Activated CD4-positive, CD25-positive, alpha-beta regulatory T cell (primary cell): ENCODE measurements at places on chromosomes 6 and 20.

GRCh38 chr6:160789263-160790027 is 87.4 kb downstream of the PLG start:
- no peak for DNase-seq

- no peak for DNase-seq
Observed at GRCh38 chr6:116438590-116439448, 22.4 kb upstream of the CALHM6 start.

DNA sequence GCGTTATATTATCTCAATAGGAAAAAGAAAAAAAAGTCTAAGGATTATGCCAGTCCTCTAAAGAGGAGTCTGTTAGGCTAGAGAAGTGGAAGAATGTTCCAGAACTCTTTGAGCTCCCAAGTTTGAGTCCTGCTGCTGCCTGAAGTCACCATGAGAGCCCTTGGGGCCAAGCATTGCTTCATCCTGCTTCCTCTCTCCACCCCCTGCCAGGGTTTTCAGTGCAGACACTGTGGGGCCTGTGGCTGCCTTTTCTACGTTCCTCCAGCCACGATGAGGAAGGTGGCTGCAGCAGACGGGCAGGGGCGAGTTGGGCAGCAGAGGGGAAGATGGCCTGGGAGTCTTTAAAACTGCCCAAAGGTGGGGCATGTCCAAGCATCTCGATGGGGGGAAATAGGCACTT is 214.4 kb upstream of the KCNG1 start:
- no peak for DNase-seq

DNA sequence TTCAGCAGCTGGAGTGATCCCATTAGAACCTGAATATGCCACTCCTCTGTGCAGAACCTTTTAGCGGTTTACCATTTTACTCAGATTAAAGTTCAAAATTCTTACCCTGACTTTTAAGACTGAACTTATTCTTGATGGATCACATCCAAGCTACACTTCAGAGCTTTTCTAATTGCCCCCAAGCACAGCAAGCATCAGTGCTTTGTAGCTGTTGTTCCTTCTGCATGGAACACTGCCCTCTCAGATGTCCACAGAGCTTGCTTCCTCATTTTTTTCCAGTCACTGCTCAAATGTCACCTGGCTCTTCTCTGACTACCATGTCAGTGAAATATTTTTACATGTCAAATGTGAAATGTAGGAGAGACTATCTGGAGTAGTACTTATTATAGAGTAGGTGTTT is 1.6 kb upstream of the SLC35B3 start:
- DNase-seq = no peak

- no peak for DNase-seq
Observed at GRCh38 chr20:62968378-62969178, 16.1 kb downstream of the SLC17A9 start.

GRCh38 chr6:35452183-35453090 is at the start of gene FANCE:
Gene FANCE (plus strand): TSS chr6:35452338. CDS start chr6:35452546, 208 bp downstream.
- peak; percentile 90 for DNase-seq

DNA sequence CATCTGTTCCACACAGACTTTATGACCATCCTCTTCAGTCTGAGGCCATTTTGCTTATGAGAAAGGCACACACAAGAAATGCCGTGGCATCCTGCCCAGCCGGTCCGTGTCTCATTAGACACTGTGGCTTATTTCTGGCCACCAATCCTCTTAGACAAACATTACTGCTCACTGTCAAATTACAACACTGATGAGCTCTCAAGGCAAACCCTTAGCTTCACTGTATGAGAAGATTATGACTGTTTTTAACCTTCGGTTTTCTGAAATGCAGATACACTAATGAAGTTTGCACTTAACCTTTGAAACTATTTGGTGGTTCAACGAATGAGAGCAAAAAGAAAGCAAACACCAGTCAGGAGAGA is 50.5 kb upstream of the DST start:
- no peak for DNase-seq

DNA sequence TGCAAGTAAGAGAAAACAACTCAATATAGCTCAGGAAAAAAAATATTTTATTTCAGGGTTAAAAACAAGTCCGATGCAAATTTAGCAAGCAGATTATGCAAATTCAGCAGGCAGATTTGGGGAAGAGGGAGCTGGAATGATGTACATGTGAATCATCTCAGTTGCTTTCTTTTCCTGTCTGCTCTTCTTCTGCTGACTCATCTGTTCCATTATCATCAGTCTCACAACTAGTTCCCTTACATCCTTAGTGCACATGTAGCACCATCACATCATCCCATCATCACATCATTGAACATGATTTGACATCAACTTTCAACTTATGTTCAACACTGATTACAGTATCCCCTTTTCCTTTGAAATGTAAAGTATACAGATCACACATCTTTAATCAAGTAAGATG is 11.5 kb upstream of the DEFB113 start:
- no peak for DNase-seq

DNA sequence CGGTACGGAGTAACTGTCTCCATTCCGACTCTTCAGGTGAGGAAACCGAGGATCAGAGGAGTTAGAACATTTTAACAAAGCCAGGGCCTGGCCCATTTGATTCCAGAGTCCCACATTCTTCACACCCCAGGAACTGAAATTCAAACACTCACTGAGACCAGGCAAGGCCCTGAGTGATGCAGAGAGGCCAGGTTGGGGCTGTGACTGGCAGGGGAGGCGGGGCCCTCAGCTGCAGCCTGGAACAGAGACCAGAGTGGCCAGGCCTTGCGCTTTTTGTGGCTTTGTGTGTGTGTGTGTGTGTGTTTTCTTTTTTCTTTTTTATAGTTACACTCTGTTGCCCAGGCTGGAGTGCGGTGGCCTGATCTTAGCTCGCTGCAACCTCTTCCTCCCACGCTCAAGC is 57.2 kb downstream of the BCAS4 start:
- no peak for DNase-seq

DNA sequence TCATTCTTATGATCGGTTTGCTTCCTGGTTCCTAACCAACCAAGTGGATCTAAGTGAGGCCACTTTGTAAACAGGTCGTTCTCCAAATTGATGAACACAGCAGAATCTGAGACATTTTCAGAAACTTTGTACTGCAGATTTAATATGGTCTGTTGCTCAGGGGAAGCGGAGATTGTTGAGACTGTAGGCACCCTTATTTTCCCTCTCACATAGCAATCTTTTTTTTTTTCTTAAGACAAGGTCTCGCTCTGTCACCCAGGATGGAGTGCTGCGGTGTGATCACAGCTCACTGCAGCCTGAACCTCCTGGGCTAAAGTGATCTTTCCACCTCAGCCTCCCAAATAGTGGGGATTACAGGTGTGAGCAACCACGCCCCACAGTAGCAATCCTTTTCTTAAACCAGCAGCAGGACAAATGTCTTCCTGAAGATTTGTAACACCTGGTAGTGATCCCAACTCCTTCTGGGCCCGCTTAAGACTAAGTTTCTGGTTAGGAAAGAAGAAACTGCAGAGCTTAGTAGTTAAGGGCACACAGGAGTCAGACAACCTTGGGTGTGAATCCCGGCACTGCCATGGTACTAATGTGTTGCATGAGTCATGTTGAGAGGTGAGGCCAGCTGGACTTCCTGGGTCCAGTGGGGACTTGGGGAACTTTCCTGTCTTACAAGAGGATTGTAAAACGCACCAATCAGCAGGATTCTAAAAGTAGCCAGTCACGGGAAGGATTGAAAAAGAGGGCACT is 48.4 kb upstream of the EZR start:
- DNase-seq = no peak

GRCh38 chr6:13924146-13924948 is 405 bp upstream of the RNF182 start:
- no peak for DNase-seq

DNA sequence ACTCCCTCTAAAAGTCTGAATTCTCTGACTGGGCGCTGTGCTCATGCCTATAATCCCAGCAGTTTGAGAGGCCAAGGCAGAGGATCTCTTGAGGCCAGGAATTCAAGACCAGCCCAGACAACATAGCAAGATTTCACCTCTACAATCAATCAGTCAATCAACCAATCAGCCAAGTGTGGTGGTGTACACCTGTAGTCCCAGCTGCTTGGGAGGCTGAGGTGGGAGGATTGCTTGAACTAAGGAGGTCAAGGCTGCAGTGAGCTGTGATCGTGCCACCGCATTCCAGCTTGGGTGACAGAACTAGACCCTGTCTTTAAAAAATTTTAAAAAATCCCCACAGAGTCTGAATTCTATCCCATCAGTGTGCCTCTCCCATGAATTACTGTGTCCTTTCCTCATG is 37.9 kb downstream of the KIF3B start:
- DNase-seq = no peak

GRCh38 chr20:38747495-38748096 is 664 bp upstream of the ACTR5 start:
- no peak for DNase-seq

DNA sequence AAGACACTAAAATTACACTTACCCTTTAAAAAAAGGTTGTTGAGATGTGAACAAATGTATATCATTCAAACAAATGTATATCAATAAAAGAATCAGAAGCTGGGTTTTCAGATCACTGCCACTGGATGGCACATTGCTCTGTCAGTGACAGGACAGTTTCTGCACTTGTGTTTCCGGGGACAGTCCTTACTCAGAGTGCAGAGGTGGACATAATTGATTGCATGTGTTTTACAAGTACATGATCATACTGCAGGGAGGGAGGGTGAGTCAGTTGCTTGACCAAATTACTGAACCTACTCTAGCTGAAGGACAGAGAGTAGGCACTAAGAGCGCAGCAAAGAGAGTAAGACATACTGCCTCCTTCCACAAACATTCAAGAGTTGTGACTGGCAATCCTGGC is 302.3 kb downstream of the TENT5A start:
- DNase-seq = no peak

GRCh38 chr6:126723541-126724170 is 383.7 kb downstream of the CENPW start:
- DNase-seq = no peak

- no peak for DNase-seq
Observed at GRCh38 chr20:5784735-5785134, 34.5 kb downstream of the SHLD1 start.

DNA sequence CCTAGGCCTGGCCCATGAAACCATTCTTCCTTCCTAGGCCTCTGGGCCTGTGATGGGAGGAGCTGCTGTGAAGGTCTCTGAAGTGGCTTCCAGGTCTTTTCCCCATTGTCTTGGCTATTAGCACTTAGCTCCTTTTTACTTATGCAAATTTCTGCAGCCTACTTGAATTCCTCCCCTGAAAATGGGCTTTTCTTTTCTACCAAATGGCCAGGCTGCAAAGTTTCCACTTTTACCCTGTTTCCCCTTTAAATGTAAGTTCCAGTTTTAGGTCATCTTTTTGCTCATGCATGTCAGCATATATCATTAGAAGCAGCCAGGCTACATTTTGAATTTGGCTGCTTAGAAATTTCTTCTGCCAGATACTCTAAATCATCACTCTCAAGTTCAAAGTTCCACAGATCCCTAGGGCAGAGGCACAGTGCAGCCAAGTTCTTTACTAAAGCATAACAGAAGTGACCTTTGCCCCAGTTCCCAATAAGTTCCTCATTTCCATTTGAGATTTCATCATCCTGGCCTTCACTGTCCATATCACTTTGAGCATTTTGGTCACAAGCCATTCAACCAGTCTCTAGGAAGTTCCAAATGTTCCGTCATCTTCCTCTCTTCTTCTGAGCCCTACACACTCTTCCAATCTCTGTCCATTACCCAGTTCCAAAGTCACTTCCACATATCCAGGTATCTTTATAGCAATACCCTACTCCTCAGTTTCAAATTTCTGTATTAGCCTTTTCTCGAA is 71.9 kb downstream of the TBC1D7 start:
- DNase-seq = no peak

- no peak for DNase-seq
Observed at GRCh38 chr20:18361678-18362077, 73.4 kb downstream of the ZNF133 start.

DNA sequence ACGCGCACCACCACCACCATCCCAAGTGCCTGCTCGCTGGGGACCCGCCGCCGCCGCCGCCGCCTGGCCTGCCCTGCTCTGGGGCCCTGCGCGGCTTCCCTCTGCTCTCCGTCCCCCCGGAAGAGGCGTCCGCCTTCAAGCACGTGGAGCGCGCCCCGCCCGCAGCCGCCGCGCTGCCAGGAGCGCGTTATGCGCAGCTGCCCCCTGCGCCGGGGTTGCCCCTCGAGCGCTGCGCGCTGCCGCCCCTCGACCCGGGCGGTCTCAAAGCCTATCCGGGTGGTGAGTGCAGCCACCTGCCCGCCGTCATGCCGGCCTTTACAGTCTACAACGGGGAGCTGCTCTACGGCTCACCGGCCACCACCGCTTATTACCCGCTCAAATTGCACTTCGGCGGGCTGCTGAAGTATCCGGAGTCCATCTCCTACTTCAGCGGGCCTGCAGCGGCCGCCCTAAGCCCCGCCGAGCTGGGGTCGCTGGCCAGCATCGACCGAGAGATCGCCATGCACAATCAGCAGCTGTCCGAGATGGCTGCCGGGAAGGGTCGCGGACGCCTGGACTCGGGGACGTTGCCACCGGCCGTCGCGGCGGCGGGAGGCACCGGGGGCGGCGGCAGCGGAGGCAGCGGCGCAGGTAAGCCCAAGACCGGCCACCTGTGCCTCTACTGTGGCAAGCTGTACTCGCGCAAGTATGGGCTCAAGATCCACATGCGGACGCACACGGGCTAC is 7.2 kb downstream of the PRDM13 start:
- DNase-seq = no peak

GRCh38 chr20:33909331-33909921 is 84.3 kb upstream of the RALY start:
- DNase-seq = no peak

DNA sequence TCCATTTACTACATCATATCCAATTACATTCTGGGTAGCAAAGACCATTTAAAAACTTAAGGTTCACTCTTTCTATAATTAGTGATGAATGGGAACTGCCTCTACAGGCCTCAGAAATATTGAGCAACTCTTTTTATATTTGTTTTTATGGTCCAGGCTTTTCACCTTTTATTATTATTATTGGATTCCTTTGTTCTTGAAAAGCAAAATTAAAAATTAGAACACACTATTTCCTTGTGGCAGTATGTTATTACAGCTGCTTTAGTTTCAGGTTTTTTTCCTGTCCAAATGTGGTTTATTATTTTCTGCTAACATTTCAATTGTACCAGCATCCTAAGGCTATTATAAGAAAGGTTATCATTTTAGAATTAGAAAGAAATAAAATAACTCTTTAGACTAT is 150.1 kb downstream of the FARS2 start:
- DNase-seq = no peak

- DNase-seq = no peak
Observed at GRCh38 chr20:15374682-15375081, 1037.3 kb upstream of the FLRT3 start.

DNA sequence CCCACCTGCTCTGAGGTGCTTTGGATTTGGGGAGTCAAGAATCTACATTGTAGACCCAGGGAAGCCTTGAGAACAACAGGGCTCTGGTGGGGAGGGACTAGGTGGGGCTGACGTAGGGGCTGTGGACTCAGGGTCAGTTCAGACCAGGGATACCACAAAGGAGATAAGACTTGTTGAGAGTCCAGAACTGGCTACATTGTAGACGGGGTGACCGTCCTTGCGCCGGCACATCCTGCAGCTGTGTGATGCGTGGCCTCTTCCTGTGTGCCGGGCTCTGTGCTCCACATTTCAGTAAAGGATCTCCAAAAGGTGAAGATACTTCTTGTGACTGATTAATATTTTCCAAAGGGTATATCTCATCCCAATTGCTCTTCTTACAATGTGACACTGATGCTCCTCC is 9.8 kb upstream of the TLDC2 start:
- no peak for DNase-seq
